ENCODE measurements at places on chromosomes 6 and 20.

DNA sequence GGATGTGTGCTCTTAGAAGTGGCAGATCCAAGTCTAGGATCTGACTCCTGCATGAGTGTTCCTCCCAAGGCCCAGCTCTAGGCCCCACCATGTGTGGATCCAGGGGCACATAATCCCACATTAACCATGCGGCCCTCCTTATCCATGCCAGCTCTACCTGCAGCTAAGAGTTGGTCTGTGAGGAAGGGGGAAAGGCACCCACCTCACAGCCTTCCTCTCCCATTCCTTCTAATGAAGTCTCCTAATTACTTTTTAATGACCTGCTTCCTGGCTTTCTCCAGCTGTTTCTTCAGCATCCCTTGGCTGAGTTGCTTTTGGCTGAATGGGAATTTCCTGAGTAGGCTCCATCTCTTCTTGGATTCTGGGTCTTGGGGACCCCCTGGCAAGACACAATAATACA is 52.2 kb downstream of the NPEPL1 start:
- no peak for DNase-seq

GRCh38 chr6:3808759-3809514 is 40.2 kb upstream of the FAM50B start:
- no peak for DNase-seq

DNA sequence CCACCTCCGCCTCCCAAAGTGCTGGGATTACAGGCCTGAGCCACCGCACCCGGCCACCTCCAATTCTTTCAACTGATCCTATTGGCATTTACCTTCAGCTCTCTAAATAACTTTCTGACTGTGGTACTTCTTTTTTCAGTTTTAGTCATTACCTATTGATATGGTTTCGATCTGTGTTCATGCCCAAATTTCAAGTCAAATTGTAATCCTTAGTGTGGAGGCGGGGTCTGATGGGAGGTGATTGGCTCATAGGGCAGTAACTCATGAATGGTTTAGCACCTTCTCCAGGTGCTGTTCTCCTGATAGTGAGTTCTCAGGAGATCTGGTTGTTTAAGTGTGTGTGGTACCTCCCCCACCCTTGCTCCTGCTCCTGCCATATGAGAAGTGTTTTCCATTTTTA is 140.9 kb downstream of the LPA start:
- DNase-seq: peak; percentile 42

DNA sequence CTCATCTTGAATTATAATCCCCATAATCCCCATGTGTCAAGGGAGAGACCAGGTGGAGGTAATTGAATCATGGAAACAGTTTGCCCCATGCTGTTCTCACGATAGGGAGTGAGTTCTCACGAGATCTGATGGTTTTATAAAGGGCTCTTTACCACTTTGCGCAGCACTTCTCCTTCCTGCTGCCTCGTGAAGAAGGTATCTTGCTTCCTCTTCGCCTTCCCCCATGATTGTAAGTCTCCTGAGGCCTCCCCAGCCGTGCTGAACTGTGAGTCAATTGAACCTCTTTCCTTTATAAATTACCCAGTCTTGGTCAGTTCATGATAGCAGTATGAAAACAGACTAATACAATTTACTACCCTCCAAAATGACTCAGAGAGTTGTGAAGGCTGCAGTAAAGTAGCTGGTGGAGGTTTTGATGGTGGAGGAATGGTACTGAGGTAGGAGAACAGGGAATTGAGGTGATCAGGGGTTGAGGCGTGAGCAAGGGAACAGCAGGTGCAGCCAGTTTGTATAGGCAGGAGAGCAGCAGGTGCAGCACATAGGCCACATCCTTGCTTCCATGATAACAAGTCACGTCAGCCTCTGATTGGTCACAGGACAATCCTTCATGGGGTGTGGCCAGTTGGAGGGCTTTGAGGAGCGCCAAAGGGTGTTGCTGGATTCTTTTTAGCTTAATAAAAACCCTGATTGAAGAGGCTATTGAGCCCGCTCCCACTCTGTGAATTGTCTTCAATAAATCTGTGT is 150.0 kb downstream of the CDC5L start:
- no peak for DNase-seq

GRCh38 chr20:25309395-25310267 is 61.7 kb downstream of the PYGB start:
- DNase-seq: no peak

DNA sequence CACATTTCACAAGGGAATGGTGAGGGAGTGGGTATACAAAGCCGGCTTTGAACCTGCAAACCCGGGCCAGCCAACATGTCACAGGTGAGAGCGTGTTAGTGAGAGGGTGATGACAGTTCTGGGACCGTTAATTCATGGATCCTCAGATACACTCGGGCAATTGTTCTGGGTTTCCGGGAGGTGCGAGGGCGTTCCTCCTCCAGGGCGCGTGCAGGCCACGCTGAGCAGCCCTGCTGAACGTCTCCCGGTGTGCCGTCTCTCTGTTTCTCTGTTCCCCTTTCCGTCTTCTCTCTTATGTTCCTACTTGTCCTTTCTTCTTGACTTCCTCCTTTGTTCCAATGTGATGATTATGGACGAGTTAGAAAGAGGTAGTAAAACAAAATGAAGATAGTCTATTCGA is 130.0 kb upstream of the GMDS start:
- DNase-seq: no peak

GRCh38 chr20:40652441-40652987 is 36.5 kb downstream of the MAFB start:
- DNase-seq: no peak

- DNase-seq: no peak
Observed at GRCh38 chr6:43488667-43489276, 11.4 kb downstream of the TJAP1 start.

- DNase-seq: no peak
Observed at GRCh38 chr6:54428431-54428830, 120.2 kb downstream of the TINAG start.

- DNase-seq: no peak
Observed at GRCh38 chr6:125584468-125584939, 164.9 kb upstream of the HEY2 start.

DNA sequence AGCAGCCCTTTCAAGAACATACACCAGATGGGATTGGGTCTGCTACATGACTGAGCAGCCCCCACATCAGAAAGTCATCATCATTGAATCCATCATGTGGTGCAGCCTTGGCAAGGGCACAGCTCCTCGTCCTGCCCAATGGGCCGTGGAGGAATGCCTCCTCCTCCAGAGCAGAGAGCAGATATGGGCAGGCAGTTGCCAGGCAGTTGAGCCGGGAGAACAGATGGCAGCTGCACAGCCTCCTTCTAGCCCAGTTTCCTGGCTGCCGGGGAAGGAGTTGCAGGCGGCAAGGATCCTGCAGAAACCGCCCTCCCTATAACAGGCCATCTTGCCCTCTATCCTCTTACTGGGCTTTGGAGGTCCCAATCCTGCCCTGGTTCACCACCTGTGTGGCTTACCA is 11.9 kb upstream of the ZFAND3 start:
- no peak for DNase-seq

- no peak for DNase-seq
Observed at GRCh38 chr6:167824591-167825331, 1.9 kb upstream of the AFDN start.

- DNase-seq: no peak
Observed at GRCh38 chr6:51541847-51542246, 545.6 kb downstream of the PKHD1 start.

Data from activated CD8-positive, alpha-beta T cell treated with anti-CD3 and anti-CD28 coated beads for 36 hours (primary cell).